NCI-H1930 (cell line): ENCODE measurements at places on chromosomes 1 and 21.

DNA sequence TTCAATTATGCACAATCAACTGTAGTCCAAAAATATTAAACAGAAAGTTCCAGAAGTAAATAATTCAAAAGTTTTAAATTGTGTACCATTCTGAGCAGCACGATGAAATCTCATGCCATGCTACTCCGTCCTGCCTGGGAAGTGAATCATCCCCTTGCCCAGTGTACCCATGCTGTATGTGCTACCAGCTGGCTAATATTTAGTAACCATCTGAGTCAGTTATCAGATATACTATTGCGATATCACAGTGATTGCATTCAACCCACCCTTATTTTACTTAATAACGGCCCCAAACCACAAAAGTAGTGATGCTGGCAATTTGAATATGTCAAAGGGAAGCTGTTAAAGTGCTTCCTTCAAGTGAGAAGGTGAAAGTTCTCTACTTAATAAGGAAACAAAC, 56.2 kb downstream of the EVI5 start:
- no peak for DNase-seq

DNA sequence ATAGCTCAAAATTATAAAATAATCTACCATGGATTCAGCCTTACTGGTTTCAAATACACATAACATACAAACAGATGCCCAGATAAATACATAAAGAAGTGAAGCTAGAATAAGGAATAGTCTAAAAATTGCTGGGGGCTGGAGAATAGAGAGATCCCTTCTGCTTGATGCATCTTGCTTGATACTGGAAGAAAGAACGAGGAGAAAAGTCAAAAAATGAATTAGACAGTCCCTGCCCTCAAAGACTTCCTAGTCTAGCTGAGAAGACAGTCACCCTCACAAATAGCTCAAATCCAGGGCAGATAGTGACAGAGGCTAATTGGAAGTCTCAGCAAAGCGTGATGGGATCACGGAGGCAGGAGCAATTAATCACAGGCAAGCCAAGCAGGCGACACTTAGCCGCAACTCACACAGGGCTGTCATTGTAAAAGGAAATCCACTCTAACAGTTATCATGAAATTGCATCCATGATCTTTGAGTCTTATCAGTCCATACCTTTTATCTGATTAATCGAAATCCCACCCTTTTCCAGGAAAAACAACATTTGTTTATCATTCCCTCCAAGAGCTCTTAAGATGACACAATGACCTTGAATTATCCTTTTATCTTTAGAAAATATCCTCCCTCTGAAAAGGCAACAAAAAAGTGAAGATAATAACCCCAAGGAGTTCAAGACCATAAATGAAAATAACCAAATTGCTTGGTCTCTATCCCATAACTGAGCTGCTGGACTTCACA, 59.7 kb upstream of the TIAM1 start:
- no peak for DNase-seq

GRCh38 chr1:165536016-165536415, 7.8 kb upstream of the LRRC52 start:
- no peak for DNase-seq

- DNase-seq, result no peak
Observed at GRCh38 chr1:185803241-185803640, 69.0 kb downstream of the HMCN1 start.

DNA sequence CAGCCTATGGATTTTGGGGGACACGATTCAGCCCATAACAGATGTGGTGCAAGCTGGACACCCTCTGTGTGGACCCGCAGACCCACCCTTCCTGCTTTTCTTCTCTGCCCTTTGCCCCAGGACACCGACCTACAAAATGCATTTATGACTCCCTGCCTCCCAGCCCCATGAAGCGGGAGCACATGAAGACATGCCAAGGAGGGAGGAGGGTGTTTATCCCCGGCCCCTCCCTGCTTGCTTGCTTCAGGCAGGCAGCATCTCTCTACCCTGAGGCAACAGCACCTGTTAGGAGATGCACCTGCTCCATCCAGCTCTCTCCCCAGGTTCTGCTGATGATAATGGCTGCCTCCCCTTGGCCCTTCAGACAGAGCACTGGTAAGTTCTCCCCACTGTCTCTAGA, 187.5 kb downstream of the PSMG1 start:
- no peak for DNase-seq

- DNase-seq, result no peak
Observed at GRCh38 chr1:180028864-180029263, 74.3 kb downstream of the CEP350 start.

DNA sequence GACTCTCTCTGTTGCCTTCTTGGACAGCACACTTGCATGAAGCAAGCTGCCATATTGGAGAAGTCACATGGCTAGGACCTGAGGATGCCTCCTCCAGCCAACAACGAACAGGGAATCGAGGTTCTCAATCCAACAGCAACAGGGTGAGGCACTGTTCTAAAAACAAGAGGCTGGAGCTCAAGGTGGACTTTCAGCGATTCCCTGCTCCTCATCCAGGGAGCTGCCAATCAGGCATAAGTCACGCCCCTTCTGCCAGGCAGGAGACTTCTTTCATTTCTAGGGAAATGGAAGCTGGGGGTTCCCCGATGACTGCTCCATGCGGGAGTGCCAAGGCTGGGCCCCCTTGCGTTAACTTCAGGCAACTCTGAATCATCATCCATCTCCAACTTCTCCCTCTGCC, 22.7 kb upstream of the IFNAR1 start:
- no peak for DNase-seq

- DNase-seq, result no peak
Observed at GRCh38 chr1:228801068-228801467, 65.8 kb downstream of the RHOU start.

GRCh38 chr1:167270349-167271092, 49.8 kb downstream of the POU2F1 start:
- DNase-seq, result no peak

- DNase-seq, result no peak
Observed at GRCh38 chr21:15252431-15252830, 187.6 kb upstream of the NRIP1 start.

- DNase-seq, result no peak
Observed at GRCh38 chr21:25313829-25314228, 293.5 kb downstream of the MRPL39 start.

- no peak for DNase-seq
Observed at GRCh38 chr1:5906116-5906515, 86.1 kb downstream of the NPHP4 start.

- no peak for DNase-seq
Observed at GRCh38 chr1:72419229-72419628, 136.9 kb upstream of the NEGR1 start.

- no peak for DNase-seq
Observed at GRCh38 chr1:176111835-176112234, 95.3 kb downstream of the COP1 start.

GRCh38 chr21:37060296-37060695, 12.6 kb downstream of the PIGP start:
- DNase-seq, result peak; percentile 88

- DNase-seq, result no peak
Observed at GRCh38 chr1:53589043-53589887, 130.1 kb downstream of the DMRTB1 start.
